ENCODE measurements at places on chromosomes 5 and 9.

DNA sequence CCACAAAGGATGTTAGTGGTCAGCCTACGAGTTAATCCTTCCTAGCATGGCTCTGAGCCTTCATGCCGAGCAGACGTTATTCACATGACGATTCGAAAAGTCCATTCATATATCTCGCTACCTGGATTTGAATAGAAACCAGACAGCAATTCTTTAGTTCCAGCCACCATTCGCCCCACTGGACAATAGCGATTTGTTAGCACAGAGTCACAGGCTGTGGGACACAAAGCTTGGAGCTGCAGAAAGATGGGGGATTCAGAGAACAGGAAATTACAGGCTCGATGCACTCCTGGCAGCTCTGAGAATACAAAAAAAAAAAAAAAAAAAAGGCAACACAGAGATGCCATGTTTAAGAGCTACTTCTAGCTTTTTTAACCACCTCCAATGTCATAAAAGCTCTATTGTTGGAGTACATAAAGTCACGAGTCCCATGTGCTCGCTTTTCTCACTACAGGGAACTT lies 110.7 kb downstream of the NR6A1 start:
- no peak for DNase-seq

- DNase-seq = no peak
Measured at GRCh38 chr9:105483618-105484017, 35.8 kb downstream of the FSD1L start.

GRCh38 chr5:144237851-144238250 lies 67.2 kb downstream of the KCTD16 start:
- DNase-seq = no peak

GRCh38 chr5:101611039-101611438 lies 685.0 kb downstream of the SLCO4C1 start:
- no peak for DNase-seq

DNA sequence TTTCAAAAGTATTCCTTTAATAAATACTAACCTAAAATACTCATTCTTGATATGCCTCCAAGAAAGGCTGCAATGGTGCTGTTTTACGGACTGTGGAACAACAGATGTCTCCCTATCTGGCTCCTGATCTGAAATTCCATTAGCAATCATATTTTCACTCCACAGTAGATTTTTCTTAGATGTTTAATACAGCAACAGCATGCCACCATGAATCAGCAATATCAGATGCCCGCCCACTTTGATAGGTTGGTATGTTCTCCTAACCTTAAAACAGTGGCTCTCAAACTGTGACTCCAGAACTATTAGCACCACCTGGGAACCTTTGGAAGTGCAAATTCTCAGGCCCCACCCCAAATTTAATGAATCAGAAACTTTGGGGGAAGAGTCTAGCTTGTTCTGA lies 110.2 kb downstream of the MLLT3 start:
- DNase-seq = no peak

GRCh38 chr5:52656569-52657246 lies 131.0 kb upstream of the ITGA1 start:
- no peak for DNase-seq

GRCh38 chr9:36997414-36997813 lies 36.7 kb downstream of the PAX5 start:
- no peak for DNase-seq

GRCh38 chr5:145157841-145158240 lies 677.3 kb downstream of the PRELID2 start:
- no peak for DNase-seq

- no peak for DNase-seq
Measured at GRCh38 chr5:122653087-122654017, 121.5 kb upstream of the SNX2 start.

DNA sequence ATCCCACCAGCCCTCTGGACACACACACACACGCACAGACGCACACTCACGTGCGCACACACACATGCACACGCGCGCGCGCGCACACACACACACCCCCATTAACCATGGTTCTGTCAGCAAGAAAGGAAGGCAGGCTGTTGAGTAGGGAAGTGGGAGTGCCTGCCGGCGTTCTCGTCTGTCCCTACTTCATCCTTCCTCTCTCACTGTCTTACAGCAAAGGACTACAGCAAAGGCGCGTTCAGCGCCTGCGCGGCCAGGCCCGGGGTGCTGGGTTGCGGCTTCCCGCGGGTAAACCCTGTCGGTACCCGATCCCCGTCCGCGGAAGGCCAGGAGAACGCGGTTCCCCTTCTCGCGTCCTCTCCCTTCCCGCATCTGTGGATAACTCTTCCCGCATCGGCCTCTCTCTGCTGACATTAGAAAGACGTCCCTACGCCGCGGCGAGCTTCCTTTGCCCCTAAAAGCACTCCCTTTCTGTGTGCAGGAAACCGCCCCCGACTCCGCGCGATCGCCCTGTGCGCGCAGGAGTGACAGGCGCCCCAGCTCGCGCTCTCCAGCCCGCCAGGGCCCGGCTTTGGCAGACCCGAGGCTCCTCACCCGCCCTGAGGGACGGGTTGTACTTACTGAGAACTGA lies 219.2 kb downstream of the AGTPBP1 start:
- DNase-seq = no peak

GRCh38 chr5:38888041-38888440 lies 42.2 kb downstream of the OSMR start:
- no peak for DNase-seq

- DNase-seq = no peak
Measured at GRCh38 chr5:147036691-147037245, 158.2 kb upstream of the PPP2R2B start.

DNA sequence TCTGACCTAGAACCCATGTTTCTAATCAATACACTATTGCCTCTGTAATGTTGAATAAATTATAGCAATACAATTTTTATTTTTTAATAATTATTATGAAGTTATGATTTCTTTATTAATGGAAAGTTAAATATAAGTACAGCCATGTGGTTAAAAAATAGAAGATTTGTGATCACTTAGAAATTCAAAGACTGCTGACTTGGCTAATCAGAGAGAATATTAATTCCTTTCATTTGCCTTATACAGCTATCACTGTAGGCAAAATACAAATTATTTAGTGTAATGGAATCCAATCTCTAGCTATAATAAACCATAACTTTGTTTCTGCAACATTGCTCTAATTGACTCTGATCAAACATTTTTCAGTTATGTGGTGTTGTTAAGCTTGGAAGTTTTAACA lies 255.0 kb upstream of the TAS2R1 start:
- DNase-seq = no peak

DNA sequence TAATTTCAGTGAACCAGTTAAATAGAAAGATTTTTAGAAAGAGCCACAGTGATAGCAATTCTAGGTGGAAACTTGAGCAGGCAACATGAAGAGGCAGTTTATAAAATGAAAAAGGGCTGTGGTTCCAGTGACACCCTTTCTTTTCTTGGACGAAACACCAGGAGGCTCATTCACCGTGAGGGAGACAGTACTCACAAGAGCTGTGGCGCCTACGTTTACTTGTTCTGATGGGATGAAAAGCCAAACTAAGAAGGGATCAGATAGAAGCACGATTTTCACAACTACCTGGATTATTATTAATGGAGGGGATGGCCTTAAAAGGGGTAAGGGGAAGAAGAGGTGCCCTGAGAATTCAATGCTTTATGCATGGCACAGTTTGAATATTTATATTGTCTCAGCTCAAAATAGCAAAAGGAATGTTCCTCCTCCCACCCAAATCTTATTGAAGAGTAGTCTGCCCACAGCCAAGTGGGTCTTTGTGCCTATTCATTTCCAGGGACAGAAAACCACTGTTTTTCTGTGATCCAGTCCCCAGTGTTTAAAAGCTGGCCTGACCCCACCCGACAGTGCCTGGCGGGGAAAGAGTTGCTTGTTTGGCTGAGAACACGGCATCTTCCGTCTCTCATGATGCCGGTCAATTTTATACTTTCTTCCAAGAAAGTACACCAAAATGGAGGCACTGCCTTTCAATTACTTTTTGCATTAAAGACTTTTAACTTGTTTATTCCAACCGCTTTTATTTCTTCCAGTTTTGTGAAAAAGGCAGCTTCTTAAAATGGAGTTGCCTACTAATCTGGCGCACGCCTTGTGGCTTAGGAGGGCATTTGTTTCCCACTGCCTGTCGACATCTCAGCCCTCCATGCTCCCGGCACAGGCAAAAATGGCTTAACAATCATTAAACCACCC lies 51.9 kb downstream of the HABP4 start:
- no peak for DNase-seq

DNA sequence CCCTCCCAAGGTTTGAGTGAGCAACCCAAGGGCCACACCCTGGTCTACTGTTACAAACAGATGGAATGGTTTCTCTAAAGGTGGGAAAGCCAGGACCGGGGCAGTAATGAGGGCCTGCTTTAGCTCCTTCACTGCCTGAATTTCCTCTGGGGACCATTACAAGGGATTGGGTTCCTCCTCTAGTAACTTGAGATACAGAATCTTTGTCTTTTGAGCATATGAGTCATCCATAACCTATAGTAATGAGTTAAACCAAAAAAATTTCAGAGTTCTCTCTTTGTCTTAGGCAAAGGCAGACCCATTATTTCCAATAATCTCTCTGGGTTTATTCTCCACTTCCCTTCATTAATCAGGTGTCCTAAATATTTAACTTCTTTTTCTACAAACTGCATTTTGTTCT lies 618.8 kb downstream of the HINT1 start:
- DNase-seq = no peak
